Spinal cord (tissue), 10 donors: ENCODE measurements at places on chromosomes 4 and X. TPM values are rescaled to one million over a fixed set of nuclear protein-coding genes. Genes with fewer than 3 reads are reported as not detected.

CXCL3 gene
- total RNA-seq, result 1.7 TPM

GRCh38 chrX:18895189-18895951 lies 88.5 kb downstream of the PHKA2 start:
- DNase-seq, result no peak

DACH2 gene
- total RNA-seq, result 9.0 TPM

DNA sequence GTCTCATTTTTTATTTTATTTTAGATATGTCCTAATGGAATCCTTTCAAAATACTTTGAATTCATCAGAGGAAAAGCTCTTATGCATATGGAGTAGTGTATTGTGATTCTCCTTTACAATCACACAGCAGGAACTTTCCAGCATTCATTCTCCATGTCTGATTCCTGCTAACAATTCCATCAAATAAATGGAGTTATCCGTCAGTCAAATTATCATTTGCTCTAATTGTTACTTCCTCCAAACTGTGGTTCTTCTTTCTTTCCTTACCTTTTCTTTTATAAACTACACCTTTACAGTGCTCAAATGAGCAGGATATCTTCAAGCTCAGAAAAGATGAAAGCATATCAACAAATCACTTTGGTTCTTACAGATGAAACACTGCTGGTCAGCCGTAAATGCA lies 80.4 kb downstream of the EPHA5 start:
- DNase-seq, result no peak

MSANTD1 gene
- 1.4 TPM for total RNA-seq

DNA sequence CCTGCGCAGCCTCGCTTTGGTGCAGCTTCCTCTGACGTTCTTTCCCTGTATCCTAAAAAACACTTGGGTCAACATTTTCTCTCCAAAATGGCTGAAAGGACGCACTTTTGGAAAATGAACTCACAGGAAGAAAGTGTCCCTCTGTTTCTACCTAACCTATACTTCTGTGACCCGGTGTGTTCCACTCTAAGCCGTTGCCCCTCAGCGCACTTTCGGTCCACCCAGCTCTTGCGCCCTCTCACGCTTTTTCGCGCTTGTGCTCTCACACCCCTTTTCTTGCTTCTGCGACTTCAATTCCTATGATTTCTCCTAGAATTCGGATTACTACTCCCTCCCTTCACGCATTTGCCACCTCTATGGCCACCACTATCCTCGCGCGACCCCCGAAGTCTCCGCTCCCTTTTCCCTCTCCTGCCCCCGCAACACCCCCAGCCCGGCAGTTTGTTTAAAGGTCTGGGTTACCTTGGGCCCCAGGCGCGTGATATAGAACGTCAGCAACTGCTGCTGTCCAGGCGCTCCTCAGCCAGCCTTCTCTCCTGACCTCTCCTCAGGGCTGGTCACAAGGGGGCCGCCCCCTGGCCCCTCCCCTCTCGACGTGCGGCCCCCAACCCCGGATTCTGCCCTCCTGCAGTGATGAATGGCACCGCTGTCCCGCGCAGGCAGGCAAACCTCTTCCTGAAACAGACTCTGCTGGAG lies at the start of gene USP51:
USP51 (minus strand) TSS at position 535 of the 696 bp plus-strand sequence. CDS start 909 bp downstream, outside the sequence.
- DNase-seq, result no peak

DNA sequence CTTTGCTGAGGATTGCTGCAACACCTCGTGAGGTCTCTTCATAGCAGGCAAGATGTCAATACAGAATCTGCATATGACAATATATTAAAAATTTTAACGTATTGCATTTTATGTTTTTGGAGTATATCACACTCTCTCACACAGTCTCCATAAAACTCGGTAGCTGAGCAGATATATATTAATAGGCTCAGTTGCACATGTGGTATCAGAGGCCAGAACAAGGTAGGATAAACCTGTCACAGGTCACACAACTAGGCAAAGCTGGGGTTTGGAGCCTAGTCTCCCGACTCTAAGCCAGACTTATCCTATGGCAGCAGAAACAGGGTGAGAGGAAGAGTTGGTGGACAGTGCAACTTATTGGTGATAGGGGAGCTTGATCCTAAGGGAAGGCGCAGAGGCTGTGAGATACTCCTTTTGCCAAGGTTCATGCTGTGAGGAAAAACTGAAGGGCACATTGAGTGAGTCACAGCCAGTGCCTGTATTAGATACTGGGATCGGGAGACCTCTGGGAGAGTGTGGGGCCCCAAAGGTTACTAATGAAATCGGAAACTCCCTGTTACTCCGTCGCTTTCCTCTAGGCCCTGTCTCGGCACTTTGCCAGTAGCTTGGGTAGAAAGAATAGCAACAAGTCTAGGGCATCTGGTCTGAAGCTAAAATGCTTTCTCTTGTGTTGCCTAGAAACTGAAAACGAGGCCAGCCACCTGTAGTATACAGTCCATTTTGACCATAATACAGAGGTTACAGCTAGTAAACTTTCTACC lies 195.7 kb downstream of the ARHGAP10 start:
- no peak for DNase-seq

DNA sequence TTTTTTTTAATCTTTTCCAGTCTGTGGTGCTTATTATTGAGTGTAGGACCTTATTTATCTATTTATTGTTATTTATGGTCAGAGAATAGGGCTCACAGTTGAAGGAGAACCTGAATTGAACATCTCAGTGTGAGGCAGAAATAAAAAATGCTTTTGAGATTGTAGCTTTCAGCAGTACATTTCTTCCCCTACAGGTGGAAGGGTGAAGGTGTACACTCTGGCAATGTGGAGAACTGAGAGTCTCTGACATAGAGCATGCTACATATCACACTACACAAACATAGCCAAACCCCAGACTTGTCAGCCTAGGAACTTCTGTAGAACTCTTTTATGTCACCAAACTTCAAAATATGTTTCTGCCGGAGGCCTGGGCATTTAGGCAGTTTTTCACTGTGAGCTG lies 140.2 kb downstream of the STIM2 start:
- DNase-seq, result no peak

DNA sequence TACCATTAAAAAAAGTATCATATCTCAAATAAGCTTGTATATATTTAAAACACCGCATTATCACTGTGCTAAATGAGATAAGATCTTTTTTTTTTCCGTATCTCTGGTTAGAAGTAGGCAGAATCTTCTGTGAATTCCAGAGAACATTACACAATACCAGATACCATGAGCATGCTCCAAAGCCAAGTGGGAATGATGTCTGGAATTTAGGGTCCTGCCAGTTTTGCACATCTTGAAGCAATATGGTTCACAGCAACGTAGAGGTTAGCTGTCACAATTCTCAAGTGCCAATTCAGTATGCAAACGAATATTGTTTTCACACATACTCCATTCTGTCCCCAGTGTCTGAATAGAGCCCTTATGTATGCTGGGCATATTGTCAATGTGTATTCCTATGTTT lies 127.5 kb upstream of the NEIL3 start:
- DNase-seq, result no peak

KLHL13 gene
- total RNA-seq, result 61.4 TPM

DNA sequence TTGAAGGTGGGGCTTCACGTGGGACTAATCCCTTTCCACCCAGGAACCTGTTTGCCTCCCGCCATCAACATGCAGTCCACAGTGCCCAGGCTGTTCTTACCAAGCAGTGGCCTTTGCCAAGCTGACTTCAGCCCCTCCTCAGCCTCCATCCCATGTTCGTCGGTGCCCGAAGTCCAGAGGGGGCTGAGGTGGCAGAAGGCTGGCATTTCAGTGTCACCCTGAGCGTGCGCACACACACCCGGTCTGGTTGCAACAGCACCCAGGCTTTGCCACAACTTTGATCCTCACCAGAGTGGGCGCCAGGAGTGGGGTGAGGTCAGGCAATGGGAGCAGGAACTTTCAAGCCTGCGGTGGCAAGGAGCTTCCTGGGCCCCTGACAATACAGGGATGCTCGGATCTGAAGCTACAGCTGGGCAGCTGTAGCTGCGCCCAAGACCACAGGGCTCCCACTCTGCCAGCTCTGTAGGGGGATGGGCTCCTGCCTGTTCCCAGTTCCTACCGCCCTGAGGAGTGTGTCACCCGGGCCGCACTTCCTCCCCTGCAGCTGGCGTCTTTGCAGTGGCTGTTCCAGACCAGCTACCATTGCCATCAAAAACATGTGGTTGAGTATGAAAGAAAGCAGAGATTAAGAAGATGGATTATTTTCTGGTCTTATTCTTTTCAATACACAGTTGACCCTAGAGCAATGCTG lies 428.0 kb downstream of the EPHA5 start:
- no peak for DNase-seq

- no peak for DNase-seq
Measured at GRCh38 chr4:121182296-121182695, 18.2 kb upstream of the TNIP3 start.

GAGE12D gene
- total RNA-seq, result not detected

- DNase-seq, result peak; percentile 5
Measured at GRCh38 chrX:15497865-15498264, 2.7 kb upstream of the BMX start.

NAA11 gene
- not detected for total RNA-seq

GRCh38 chr4:41661442-41662076 lies 87.0 kb downstream of the PHOX2B start:
- peak; percentile 91 for DNase-seq

BRS3 gene
- 0.11 TPM for total RNA-seq

DNA sequence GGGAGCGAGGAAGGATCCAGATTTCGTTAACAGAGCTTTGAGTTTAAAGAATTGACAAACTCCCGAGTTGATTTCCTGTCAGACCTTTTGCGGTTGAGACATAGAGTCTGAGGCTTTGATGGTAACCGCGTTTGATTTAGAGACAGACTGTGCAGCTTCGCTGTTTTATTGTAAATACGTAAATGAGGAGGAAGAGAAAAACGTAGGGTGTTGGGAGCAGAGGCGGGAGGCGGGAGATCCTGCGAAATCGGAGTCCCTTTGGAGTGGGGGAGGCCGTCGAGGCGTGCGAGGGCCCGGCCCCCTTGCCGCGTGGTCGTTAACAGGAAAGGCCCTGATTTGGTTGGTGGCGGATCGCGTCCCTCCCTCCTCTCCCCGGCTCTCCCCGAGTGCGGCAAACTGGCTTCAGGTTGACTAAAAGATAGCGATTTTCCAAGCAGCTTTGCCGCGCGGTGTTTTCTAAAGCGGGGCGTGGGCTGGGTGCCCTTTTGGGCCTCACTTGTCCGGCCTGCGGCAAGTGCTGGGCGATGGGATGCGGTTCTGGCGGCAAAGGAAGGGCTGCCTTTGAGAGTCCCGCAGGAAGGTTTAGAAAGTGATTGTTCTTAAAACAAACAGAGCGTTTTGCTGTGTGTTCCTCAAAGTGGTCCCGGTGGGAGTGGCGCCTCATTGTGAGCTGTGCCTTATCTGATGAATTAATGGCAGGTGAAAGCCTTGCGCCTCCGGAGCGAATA lies 857 bp downstream of the SCML1 start:
- no peak for DNase-seq

GRCh38 chrX:49101629-49101984 lies 21.9 kb upstream of the WDR45 start:
- no peak for DNase-seq

DNA sequence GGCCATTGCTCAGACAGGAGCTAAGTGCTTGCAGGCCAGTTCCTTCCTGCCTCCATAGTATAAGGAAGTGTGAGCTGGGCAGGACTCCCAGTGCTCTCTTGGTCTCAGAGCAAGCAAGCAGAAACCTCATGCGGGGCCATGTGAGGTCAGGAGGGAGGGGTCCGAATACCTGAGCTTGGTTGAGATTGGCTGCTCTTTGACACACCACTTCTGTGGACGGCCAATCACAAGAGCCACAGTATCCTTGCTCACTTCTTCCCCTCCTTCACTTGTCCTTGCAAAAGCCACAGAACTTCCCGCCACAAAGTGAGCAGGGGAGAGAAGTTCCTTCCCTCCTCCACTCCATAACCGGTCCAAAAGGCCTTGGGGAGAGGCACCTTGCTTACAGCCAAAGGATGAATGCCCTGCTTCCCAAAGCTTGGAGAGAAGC lies 56.7 kb downstream of the PRPS1 start:
- no peak for DNase-seq

HSD17B13 gene
- total RNA-seq, result 1.5 TPM

- DNase-seq, result no peak
Measured at GRCh38 chr4:72489267-72489666, 79.8 kb downstream of the ADAMTS3 start.

- DNase-seq, result no peak
Measured at GRCh38 chr4:150909116-150909515, 106.0 kb downstream of the LRBA start.

PABPC4L gene
- total RNA-seq, result 5.0 TPM

TNMD gene
- total RNA-seq, result 2.1 TPM

DCLK2 gene
- 79.1 TPM for total RNA-seq

EMD gene
- 19.5 TPM for total RNA-seq

DNA sequence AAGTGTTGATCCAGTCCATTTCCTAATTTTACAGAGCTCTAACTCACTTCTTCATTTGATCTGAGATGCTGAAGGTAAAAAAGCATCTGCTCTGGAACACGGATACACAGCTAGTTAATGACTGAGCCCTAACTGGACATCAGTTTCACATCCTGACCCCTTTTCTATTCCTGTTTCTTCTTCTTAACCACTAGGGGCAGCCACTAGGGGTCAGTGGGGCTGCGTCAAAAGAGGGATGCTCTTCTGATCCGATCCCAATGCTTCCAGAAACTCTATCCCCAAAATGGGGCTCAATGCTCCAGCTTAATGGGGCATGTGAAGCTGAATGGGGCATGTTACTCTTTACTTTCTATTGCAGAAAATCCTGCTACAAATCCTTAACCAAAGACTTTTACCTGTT lies 33.4 kb upstream of the PHKA2 start:
- DNase-seq, result no peak

DNA sequence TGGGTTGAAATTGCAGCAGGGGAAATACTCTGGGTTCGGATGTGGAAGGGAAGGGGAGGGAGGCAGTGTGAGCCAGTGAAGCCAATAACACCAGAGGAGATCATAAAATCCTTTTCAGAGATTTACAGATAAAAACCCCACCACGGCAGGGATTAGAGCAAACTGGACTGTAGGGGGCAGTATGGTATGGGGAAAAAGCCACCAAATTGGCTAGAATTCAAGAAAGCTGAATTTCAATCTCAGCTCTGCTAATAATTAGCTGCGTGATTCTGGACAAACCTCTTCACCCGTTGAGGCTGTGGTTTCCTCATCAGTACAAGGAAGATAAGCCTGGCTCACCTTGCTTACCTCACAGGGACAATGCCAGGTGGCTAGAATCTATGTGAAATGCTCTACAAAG lies 108.1 kb downstream of the ATG4A start:
- no peak for DNase-seq

GUCY1A1 gene
- 83.2 TPM for total RNA-seq

SRPK3 gene
- 1.2 TPM for total RNA-seq

IL2RG gene
- total RNA-seq, result 4.5 TPM
